NCI-H1105 (cell line): ENCODE measurements at places on chromosomes 6 and 20.

- DNase-seq, result no peak
Measured at GRCh38 chr6:8229915-8230756, 127.8 kb upstream of the EEF1E1 start.

- no peak for DNase-seq
Measured at GRCh38 chr6:169495601-169496000, 206.2 kb downstream of the WDR27 start.

GRCh38 chr20:37396416-37397075, 50.6 kb downstream of the SRC start:
- DNase-seq, result peak; percentile 16

GRCh38 chr6:23775127-23775526, 350.9 kb upstream of the NRSN1 start:
- no peak for DNase-seq

DNA sequence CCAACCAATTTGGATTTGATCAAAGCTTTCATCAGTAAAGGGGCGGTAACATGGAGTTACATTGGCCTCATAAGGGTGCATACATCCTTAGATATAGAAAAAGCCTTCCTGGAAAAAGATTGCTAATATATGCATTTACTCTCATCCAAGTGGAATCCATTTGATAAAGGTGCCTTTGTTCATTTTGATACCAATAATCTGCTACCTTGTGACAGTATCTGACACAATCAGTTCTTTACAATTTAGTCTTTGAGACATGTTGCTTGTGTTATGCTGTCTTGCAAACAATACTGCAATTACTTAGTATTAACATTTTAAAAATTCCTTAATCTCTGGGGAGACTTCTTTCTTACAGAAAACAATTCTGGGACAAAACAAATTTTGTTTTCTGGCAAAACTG, 654.4 kb upstream of the SLC35B3 start:
- no peak for DNase-seq

DNA sequence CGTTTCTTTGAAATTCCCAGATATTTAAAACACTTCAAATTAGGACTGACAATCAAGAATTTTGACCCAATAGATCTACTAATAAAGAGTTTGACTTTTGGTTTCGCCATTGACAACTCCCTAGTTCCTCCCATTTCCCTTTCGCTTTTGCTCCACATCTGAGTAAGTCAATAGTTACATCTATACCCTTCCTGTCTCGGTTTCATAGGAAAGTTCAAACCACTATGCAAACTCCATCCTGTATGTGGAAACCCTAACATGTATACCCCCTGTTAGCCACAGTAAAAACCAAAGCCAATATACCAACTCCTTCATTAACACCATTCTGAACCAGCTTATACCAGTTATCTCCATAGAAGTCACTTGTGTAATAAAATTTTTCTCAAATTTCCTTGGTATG, 311.1 kb downstream of the MMUT start:
- no peak for DNase-seq

GRCh38 chr6:148855744-148856143, 108.9 kb downstream of the UST start:
- DNase-seq, result no peak

DNA sequence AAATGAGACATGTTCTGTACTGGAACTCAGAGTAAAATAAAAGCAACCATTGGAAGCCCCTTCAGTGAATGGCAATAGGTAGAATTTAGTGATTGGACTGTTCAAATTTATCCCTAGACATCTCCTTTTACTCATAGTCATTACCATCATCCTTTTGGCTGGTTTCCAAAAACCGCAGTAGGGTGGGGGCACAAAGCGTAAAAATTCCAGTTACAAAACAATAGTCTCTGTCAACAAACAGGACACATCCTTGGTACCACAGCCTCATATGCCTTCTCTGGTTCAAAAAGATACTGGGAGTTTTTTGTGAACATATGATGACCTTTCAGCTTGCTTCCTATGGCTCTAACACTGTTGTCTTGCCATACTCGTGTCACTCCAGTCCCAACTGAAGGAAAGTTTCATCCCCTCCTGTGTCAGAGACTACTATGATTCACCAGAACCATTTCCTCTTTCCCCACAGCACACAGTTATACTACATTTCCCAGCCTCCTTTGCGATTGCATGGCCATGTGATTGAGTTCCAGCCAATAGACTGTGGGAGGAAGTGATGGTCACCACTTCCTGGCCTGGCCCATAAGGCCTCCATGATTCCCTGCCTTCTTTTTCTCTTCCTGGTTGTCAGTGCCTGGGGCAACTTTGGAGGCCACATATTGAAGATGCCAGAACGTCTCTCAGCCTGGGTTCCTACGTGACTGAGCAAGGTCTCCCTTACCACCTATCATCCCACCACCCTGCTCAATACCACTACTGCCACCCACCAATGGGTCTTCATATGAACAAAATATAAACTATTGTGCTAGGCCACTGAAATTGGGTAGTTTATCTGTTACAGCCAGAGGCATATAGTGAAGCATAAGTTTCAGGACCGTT, 162.4 kb downstream of the ID4 start:
- no peak for DNase-seq

GRCh38 chr20:41009946-41010345, 18.7 kb upstream of the TOP1 start:
- no peak for DNase-seq

- DNase-seq, result no peak
Measured at GRCh38 chr6:168147205-168147738, 68.3 kb upstream of the FRMD1 start.

DNA sequence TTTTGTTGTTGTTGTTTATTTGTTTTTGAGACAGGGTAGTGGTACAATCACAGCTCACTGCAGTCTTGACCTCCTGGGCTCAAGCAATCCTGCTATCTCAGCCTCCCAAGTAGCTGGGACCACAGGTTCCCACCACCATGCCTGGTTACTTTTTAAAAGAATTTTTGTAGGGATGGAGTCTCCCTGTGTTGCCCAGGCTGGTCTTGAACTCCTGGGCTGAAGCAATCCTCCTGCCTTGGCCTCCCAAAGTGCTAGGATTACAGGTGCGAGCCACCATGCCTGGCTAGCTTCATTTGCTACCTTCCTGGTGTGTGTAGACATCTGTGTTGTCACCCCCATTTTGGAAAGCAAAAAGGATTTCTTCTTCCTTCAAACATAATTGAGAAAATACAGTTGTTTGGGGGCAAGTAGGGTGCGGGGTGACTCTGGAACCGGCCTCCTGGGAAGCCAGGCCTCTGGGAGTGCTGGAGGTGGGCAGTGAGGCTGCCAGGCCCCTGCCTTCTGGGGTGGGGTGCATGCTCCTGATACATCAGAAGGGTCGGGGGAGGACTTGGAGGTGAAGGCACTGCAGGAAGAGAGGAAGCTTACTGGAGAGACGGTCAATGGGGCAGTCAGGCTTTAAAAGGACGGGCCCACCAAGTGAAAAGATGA, 28.4 kb downstream of the SYNJ2 start:
- no peak for DNase-seq

DNA sequence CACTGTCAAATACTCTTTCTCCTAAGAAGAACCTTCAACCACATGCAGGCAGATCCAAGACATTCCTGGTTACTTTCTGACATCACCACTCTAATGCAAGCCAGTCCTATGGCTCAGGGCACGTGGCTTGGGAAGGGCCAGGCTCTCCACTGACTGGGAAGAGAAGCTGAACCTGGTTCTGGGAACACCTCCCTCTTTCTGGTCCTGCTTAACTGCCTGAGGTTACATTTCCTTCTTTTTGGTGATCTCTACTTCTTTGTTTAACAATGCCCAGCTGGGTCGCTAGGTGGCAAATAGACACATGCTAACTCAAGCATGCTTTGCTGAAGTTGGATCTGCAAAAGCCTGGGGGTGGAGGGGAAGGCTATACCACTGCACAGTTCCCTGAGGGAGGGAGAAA, 249.8 kb downstream of the GMDS start:
- DNase-seq, result no peak

GRCh38 chr6:53154794-53155193, 6.2 kb upstream of the GCM1 start:
- no peak for DNase-seq

DNA sequence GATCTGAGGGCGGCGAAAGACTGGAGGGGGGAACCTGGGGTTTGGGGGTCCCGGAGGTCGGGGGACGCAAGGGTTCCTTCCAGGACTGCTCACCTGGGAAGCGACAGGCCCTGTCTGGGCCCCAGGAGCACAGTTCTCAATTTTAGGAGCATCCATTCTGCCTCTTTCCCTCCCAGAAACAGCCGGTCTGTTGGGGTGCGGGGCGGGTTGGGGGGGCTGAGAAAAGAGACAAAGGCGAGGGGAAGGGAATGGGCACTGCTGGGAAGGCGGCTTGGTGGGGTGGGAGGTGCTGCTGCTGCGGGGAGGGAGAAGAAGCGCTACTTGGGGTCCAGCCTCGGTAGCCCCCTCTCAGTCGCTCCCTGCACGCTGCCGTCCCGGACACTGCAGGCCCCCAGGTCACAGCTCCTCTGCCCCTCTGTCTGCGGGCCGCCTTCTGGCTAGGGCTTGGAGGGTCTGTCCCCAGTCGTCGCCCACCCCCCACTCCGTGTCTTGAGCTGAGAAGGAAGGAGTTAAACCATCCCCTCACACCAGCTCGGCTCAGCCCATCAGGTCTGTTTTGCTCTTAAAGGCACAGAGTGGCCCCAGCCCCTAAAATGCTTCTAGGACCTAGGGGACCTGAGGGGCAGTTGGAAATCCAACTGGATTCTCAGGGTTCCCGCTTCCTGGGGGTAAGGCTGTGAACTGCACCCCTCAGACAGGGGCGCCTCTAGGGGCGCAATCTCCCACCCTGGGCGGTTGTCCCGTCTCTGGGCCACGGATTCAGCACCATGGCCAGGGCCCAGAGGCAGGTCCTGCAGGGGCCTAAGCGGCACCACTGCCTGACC, 690 bp downstream of the GDAP1L1 start:
- DNase-seq, result no peak

GRCh38 chr20:9172851-9173250, 104.0 kb downstream of the PLCB4 start:
- no peak for DNase-seq

DNA sequence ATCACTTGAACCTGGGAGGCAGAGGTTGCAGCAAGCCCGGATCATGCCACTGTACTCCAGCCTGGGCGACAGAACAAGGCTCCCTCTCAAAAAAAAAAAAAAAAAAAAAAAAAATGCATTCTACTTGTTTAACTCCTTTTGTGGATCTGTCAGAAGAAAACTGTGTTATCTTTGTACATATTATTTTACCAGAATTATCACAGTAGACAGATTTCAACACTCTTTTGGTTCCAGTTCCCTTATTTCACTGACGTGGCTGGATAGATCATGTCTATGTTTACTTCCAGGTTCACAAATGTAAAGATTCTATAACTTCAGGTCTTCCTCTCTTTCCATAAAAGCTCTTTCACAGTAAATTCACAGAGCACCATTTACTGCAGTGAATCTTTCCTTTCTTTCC, 18.4 kb downstream of the NUDT3 start:
- DNase-seq, result no peak

- no peak for DNase-seq
Measured at GRCh38 chr20:46367234-46367633, 39.2 kb downstream of the ELMO2 start.

GRCh38 chr20:56748476-56749377, 119.6 kb downstream of the TFAP2C start:
- DNase-seq, result no peak

- DNase-seq, result no peak
Measured at GRCh38 chr20:33499355-33499754, 9.5 kb downstream of the CBFA2T2 start.

DNA sequence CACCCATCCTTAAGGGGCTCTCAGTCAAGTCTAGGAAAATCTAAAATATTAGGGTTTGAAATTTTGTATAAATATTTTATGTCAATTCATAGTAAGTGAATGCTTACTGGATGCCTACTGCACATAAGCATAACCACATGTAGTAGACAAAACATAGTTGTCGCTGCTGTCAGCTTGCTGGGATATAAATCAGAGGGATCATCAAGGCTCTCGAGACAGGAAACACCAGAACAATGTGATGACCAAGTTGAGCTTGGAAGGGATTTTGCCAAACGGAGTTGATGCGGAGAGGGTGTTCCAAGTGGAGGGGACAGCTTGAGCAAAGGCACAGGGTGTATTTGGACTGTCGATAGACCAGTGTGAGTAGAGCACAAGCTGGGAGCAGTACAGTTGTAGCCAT, 105.8 kb upstream of the SUPT3H start:
- DNase-seq, result no peak

DNA sequence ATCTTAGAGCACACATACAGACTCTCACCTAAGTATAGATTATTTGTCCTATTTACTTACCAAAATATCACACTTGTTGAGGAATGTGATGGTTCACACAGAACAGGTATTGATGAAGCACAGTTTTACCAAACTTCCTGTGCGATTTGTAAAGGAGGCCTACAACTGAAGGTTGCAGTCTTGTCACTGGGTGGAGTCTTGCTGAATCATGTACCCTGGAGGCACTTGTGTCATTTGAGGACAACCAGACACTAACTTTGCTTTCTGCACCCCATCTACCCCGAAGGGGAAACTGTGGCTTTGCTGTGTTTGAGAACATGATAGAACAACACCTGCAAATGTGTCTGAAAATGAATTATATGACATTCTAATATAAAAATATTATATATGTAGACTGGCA, 32.4 kb upstream of the HINT3 start:
- no peak for DNase-seq

- no peak for DNase-seq
Measured at GRCh38 chr6:35223396-35223795, 9.6 kb downstream of the SCUBE3 start.

DNA sequence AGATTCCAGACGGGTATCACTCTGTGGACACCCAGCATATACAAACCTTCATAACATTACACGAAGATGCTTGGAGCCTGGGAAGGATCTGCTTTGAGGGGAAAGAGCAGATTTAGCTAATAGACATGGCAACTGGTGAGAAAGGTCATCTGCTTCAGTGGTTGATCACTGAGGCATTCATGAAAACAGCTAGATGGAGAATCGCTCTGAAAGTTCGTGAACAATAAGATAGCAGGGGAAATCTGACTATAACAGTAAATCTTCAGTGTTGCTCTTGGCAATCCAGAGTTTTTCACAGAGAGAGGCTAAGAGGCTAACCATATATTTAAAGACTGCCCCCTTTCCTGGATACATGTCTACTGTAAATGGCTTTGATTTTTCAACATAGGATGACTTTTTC, 245.3 kb downstream of the FARS2 start:
- no peak for DNase-seq

DNA sequence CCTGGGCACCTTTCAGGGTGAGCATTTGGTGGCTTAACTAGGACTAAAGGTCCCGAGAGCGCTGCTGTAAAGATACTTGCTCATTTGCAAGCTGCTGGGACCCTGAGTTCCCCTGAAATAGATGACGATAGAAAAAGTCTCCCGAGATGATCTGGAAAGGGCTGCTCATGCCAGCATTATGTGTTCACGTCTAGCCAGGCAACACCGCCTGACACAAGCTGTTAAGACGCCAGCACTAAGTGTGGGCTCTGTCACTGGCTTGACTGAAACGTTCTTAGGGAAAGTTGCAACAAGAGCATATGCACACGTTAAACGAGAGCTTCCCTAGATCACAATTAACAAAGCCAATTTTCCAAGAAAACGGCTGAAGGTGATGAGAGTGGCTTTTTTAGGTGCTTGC, 113.7 kb downstream of the SLC23A2 start:
- no peak for DNase-seq

- no peak for DNase-seq
Measured at GRCh38 chr6:113122060-113122459, 735.1 kb upstream of the MARCKS start.
